ENCODE measurements at places on chromosomes 2 and 18.

- DNase-seq, result no peak
Observed at GRCh38 chr2:63434024-63435001, 154.0 kb downstream of the WDPCP start.

GRCh38 chr2:26644188-26644835 is 3.1 kb upstream of the CIB4 start:
- no peak for DNase-seq

DNA sequence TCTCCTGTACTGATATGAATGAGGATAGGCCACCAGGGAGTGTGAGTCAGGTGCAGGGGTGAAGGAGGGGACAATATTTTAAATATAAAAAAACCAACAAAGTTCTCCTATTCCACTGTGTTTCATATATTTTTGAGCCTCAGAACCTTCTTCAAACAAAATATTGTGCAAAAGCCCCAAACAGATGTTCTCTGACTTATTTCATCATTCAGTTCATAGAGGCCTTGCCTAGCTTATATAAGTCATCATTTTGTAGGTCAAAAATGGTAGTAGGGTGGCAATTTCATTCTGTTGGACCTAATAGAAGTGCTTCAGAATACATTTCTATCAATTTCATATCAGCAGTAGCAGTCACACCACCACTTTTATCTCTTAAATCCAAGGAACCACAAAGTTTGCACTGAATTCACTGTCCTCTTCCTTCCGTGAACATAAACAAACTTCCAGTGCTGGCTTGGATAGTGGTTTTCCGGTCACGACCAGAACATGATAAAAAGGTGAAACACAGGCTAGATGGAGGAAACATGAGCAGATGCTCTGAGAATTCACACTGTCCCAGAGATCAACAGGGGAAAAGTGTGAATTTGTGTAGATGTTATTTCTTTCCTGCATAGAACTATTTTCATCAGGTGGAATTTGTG is 99.1 kb downstream of the EN1 start:
- no peak for DNase-seq

DNA sequence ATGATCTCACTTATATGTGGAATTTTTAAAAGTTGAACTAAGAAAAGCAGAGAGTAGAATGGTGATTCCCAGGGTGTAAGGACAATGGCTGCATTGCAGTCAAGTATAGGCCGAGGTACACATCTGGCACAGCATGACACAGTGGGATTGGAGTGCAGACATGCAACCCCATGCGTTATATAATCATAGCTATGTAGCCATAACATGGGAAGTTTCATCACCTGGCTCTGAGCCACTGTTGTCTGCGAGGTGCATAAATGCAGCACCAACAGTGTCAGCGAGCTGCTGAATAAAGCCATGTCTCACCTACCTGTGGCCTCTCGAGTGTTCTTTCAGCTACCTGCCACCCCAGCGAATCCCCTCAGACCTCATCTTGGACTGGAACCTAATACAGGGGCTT is 61.7 kb downstream of the CDC42EP3 start:
- no peak for DNase-seq

- no peak for DNase-seq
Observed at GRCh38 chr18:42583283-42583731, 532.2 kb downstream of the RIT2 start.

DNA sequence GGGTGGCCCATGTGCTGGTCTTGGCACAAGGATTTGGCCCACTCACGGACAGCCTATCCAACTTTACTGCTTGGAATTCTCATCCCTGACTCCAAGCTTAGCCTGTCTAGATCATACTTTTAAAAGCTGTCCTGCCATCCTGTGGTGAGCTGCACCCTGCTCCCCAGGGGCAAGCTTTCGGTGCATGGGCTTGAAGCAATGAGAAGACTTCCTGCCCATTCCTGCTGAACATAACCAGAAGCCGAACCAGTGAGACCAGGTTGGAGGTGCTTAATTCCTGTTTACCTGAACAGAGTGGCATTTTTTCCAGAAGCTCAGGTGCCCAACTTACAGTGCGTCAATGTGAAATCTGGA is 154.5 kb downstream of the ANTXR1 start:
- no peak for DNase-seq

- DNase-seq, result no peak
Observed at GRCh38 chr2:110766291-110766690, 33.9 kb downstream of the ACOXL start.

GRCh38 chr2:156601855-156602551 is 165.8 kb downstream of the GPD2 start:
- no peak for DNase-seq
